ENCODE measurements at places on chromosomes 6 and 20.

- no peak for DNase-seq
Observed at GRCh38 chr20:39491711-39492110, 529.6 kb downstream of the DHX35 start.

DNA sequence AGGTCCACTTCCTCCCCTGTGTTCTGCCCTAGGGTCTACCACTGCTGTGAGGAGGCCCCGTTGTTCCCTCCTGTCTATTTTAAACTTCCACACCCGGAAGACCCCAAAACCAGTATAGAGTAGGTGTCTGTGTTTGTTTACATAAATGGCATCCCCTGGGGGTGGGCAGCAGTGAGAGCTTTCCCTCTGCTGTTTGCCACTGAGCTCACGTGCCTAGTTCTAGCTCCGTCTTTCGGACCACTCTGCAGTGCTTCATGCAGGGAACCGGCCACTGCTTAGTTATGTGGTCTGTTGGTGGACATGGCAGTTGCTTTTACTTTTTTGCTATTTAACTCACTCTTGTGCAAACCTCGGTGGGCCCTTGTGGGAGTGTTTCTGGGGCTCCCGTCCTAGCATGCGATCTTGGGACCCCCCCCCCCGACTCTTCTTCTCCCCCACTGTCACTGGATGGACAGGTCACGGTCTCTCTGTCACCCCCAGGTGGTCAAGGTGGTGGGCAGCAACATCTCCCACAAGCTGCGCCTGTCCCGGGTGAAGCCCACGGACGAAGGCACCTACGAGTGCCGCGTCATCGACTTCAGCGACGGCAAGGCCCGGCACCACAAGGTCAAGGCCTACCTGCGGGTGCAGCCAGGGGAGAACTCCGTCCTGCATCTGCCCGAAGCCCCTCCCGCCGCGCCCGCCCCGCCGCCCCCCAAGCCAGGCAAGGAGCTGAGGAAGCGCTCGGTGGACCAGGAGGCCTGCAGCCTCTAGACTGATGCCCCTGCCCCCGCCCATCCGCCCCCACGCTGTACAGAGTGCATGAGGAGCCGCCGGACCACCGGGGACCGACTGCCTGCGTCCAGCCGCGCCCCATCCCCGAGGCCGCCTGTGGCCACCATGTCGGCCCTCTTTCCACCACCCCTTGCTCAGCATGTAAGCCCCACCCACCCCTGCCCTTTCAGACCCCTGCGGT is 40.9 kb downstream of the VSTM2L start:
- DNase-seq = no peak

DNA sequence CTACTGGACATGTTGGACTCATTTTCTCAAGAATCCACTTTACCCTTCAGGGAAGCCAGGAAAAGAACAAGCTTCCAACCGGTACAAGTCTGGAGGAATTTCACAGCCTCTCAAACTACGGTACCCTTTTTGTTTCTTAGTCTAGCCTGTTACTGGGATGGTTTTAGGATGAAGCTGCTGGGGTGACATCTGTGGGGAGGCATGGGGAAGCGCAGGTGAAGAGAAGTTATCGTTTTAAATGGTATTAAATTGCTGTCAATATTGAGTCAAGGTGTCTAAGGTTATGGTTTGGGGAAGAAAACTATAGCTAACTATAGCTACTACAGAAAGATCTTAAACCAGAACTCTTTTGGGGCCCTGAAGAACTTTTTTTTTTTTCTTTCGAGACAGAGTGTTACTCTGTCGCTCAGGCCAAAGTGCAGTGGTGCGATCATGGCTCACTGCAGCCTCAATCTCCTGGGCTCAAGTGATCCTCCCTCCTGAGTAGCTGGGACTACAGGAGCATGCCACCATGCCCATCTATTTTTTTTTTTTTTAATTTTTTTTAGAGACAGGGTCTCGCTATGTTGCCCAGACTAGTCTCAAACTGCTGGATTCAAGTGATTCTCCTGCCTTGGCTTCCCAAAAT is 128.7 kb downstream of the RIN2 start:
- no peak for DNase-seq

- DNase-seq = no peak
Observed at GRCh38 chr6:68838571-68838970, 203.5 kb downstream of the ADGRB3 start.

DNA sequence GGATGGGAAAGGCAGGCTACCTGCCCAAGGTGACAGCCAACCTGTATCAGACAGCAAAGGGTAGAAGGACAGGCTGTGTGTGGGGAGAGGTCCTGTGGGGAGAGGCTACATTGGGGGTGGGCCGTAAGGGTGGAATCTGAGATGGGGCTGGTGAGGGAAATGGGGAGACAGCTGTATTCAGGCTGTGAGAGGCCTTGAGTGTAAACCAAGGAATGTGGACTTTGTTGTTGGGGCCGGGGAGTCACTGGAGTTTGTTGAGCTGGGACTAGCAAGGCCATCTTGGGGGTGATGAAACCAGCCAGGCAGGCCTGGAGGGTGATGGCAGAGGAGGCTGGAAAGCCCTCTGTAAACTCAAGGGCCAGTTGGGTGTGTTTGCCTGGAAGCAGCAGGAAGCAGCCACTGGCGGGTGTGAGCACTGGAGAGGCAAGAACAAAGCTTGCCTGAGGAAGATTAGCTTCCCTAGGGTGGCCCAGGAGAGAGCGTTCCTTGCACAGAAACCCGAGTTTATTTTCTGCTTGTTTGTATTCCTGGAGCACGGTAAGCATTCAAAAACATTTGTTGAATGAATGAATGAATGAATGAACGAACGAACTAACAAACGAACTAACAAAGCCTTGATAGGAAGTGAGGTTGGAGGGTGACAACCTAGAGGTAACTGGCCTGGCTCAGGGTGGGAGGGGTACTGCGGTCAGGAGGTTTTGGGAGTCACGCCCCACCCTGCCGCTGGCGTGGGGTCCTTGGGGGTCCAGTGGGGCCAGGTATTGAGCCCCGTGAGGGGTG is 18.9 kb downstream of the TTBK1 start:
- DNase-seq = no peak

GRCh38 chr6:137414599-137414998 is 79.6 kb downstream of the OLIG3 start:
- no peak for DNase-seq

DNA sequence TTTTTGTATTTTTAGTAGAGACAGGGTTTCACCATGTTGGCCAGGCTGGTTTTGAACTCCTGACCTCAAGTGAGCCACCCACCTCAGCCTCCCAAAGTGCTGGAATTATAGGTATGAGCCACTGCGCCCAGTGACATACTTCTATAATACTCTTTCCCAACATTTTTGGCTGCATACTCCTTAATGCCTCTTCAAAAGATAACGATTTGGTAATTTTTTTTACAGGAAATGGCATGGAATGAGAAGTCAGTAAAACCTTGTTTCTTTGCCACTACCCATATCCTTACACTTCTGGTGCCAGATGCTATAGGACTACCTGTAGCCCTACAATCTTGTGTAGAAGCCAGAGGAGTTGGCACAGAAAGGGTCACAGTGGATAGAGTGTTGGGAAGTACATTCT is 41.4 kb upstream of the SGK1 start:
- DNase-seq = no peak

GRCh38 chr20:40488401-40488800 is 200.6 kb downstream of the MAFB start:
- no peak for DNase-seq

- no peak for DNase-seq
Observed at GRCh38 chr20:32678948-32679347, 5.2 kb upstream of the C20orf203 start.

- no peak for DNase-seq
Observed at GRCh38 chr6:46893648-46894047, 28.1 kb downstream of the ADGRF5 start.

DNA sequence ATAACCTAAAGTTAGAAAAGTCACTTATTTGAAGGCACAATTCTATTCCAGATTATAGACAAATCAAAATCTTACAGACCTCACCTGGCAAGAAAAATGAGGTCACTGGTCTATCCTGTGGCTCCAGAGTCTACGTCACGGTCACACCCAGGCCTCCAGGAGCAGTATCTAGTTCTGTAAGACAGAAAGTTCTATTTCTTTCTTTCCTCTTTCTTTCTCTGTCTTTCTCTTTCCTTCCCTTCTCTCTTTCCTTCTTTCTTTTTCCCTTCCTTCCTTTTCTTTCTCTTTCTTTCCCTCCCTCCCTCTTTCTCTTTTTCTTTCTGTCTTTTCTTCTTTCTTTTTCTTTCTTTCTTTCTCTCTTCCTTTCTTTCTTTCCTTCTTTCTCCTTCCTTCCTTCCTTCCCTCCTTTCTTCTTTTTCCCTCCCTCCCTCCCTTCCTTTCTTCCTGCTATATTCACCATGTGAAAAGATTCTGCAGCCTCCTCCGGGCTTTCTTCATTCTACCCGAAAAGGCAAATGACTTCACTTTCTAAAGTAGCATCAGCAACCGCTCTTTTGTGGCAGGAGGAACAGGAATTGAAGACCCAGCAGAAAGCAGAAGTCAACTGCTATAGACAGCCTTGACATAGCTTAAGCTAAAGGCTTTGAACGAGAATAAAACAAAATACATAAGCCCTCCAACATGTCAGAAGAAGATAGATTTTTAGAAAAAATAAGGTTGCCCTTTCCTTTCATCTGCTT is 83.9 kb upstream of the SIRPG start:
- no peak for DNase-seq

- no peak for DNase-seq
Observed at GRCh38 chr6:148557796-148558321, 189.0 kb upstream of the UST start.

DNA sequence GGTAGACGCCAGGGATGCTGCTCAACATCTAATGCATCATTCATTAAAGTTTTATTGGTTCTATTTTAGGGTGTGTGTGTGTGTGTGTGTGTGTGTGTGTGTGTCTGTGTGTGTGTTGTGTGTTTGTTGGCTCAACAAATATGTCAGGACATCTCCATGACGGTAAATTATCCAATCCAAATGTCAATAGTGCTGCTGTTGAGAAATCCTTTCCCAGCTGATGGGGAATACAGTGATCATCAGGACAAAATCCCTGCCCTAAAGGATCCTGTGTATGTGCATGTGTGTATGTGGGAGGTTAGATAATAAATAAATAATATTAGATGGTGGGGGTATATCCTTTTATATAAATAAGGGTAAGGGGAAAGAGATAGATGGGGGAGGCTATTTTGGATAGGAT is 59.6 kb downstream of the RNF144B start:
- DNase-seq = no peak

GRCh38 chr6:75281653-75282052 is 2.9 kb downstream of the TMEM30A start:
- no peak for DNase-seq
